H9 (cell line): ENCODE measurements at places on chromosomes 12 and 14.

DNA sequence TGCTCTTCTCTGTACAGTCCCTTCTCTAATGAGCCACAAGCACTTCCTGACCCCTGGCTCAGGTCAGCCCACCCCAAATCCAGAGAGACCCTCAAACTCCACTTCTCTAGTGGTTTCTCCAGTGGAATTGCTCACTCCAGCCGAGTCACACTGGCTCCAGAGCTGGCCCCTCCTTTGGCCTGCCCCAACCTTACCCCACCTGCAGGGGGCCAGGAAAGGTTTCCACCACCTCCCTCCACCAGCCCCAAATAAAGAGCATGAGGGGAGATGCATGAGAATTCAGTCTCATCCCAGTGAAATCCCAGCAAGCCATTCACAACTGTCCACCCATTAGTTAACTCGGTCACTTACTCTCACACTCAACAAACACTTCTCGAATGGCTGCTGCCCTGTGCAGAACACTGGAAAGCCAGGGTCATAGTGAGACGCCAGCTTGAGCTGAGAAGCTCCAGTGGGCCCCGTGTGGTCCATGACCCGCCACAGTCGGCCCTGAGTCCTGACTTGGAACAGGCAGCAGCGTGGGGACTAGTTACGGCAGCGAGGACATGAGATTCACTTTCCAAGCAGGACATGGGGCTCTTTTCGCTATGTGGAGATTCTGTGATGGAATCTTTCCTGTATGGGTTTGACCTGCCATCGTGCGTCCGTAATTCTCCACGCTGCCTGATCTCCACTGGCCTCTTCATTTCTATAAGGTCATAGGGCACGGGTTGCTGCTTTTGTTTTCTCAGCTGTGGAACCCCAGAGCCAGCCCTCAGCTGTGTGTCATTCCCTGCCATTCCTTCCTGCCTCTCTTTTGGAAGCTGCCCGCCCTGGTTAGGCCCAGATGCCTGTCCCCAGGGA lies 44.2 kb downstream of the SLC6A12 start:
- no peak for DNase-seq

GRCh38 chr12:115871714-115872113 lies 405.8 kb downstream of the MED13L start:
- DNase-seq, result peak; percentile 74

DNA sequence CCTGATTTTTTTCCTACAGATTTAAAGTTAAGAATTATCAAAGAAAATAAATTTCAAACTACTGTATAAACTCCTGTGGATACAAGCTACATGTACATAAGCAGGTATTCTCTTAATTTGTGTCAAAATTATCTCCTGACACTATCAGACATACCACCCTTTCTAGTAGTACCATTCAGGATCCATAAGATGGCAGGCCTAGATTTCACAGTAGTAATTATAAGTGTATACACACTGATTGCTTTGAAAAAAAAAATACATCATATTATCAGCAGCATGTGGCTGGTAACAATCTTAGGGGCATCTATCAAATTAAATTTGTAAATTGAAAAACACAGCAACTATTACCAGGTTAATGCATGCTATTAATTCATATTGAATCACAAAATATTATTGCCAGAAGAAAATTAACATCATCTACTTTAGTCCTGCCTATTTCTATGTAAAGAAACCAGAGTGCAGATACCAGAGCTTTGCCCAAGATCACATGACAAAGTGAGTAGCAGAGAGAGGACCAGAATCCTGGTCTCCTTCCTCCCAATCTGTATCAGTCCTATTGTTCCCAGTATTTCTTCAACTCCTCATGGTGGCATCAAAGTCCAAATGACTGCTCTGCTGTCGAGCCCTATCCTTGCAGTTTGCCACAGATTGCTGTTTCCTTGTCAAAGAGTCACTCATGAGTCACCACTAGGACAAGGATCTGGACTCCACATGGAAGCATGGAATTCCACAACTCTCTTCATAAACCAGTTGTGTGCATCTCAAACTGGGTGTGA lies 27.7 kb upstream of the CALM1 start:
- no peak for DNase-seq

GRCh38 chr12:51911788-51912711 lies 4.7 kb downstream of the ACVRL1 start:
- no peak for DNase-seq

DNA sequence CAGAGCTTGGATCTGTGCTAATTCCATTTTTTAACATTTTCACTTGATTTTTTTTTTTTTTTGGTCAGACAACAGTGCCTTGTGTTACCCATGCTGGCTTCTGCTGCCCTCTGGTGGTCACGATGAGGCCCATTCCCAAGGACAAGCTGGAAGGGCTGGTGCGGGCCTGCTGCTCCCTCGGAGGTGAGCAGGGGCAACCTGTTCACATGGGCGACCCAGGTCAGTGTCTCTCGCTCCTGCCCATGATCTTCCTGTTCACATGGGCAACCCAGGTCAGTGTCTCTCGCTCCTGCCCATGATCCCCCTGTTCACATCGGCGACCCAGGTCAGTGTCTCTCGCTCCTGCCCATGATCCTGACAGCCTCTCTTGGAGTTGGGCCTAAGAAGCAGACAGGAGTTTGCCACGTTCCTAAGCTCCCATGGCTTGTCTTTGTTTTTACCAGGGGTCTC lies 59.4 kb downstream of the DGLUCY start:
- DNase-seq, result peak; percentile 89

DNA sequence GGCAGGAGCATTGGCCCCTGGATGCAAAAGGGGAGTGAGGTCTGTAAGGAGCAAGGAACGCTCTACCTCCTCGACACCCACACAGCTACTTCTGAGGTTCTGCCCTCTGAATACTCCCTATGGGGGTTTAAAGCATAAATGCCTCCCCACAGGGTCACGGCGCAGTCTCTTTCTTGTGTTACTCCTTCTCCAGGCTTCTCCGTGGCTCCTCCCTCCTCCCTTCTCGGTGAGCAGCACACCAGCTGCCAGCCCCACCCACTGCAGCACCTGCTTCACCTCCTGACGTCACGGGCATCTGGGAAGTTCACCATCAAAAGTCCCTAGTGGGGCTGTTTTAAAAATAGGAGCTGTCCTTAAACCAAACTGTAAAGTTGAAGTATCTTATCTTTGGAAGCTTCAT lies 67.3 kb downstream of the SPTB start:
- DNase-seq, result peak; percentile 79

- no peak for DNase-seq
Measured at GRCh38 chr12:116456330-116457082, 102.7 kb upstream of the MAP1LC3B2 start.
